CD8-positive, alpha-beta memory T cell (primary cell): ENCODE measurements at places on chromosomes 3 and 15. TPM values are rescaled to one million over a fixed set of nuclear protein-coding genes. Genes with fewer than 3 reads are reported as not detected.
A peak's percentile ranks its signal among the peaks of the same experiment; 100 is the strongest.

GRCh38 chr3:134708671-134709070 lies 57.8 kb upstream of the KY start:
- no peaks in the 10 kb centered on the region for H3K4me1 ChIP-seq
- H3K27me3 ChIP-seq: no peaks in the 10 kb centered on the region
- H3K27ac ChIP-seq: no peak overlapping the region
- no peak overlapping the region for H3K4me3 ChIP-seq
- no peak for DNase-seq

GRCh38 chr15:65258375-65259262 lies 28.1 kb downstream of the PARP16 start:
- no peak overlapping the region for H3K4me3 ChIP-seq
- H3K4me1 ChIP-seq: no peaks in the 10 kb centered on the region
- H3K36me3 ChIP-seq: peaks cover 35% of the 10 kb centered on the region
- H3K27ac ChIP-seq: no peak overlapping the region
- DNase-seq: no peak

- H3K36me3 ChIP-seq: peaks cover 64% of the 10 kb centered on the region
- H3K4me1 ChIP-seq: no peaks in the 10 kb centered on the region
- no peak overlapping the region for H3K27ac ChIP-seq
- H3K27me3 ChIP-seq: no peaks in the 10 kb centered on the region
These were observed 15.7 kb upstream of the LRCH3 start for GRCh38 chr3:197775317-197775716.

GRCh38 chr15:92097474-92098178 lies 244.1 kb downstream of the SLCO3A1 start:
- DNase-seq: peak; percentile 22
- H3K4me3 ChIP-seq: no peak overlapping the region
- peaks cover 32% of the 10 kb centered on the region for H3K4me1 ChIP-seq
- no peak overlapping the region for H3K27ac ChIP-seq
- no peaks in the 10 kb centered on the region for H3K27me3 ChIP-seq

DNA sequence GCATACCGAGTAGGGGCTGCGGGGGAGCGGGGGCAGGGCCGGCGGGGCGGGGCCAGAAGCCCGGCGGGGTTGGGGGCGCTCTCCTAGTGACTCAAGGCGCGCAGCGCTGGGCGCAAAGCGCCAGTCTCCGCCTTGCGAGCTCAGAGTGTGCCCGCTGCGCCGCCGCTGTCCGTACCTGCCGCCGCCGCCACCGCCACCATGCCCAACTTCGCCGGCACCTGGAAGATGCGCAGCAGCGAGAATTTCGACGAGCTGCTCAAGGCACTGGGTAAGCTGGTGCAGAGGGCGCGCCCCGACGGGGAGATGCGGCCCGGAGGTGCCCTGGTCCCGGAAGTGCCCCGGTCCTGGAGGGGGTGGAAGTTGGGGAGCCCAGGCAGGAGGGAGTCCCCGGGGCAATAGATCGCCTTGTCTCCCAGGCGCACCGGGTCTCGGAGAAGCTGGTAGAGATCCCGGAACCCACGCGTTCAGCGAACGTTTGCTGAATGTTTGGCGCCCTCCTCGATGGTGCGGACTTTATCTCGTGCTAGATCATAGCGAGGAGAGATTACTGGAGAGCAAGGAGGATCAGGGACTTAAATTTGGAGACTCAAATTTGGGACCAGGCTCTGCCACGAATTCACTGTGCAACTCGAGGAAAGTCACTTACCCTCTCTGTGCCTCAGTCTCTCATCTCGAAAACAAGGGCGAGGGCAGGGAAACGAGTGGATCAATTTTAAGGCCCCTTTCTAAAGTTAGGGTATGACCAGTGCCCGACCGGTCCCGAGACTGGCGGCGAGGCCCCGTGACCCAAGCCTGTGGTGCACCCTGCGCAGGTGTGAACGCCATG lies at the start of gene CRABP1:
CRABP1 (plus strand) TSS at position 123 of the 826 bp plus-strand sequence; CDS start at position 199, 76 bp downstream.
- no peaks in the 10 kb centered on the region for H3K4me1 ChIP-seq
- H3K36me3 ChIP-seq: no peaks in the 10 kb centered on the region
- DNase-seq: no peak
- H3K27ac ChIP-seq: no peak within 1 kb of the TSS
- peaks cover 20% of the 10 kb centered on the region for H3K27me3 ChIP-seq
- H3K4me3 ChIP-seq: no peak within 1 kb of the TSS

- H3K27me3 ChIP-seq: no peaks in the 10 kb centered on the region
- no peaks in the 10 kb centered on the region for H3K36me3 ChIP-seq
- H3K27ac ChIP-seq: no peak overlapping the region
- no peak overlapping the region for H3K4me3 ChIP-seq
- H3K4me1 ChIP-seq: no peaks in the 10 kb centered on the region
These were observed 14.1 kb upstream of the RPS17 start for GRCh38 chr15:82554351-82554750.

The FETUB gene
- total RNA-seq: not detected

The PRR23E gene
- total RNA-seq: not detected

The CLEC3B gene
- total RNA-seq: not detected

The ZPLD1 gene
- not detected for total RNA-seq

The HPS3 gene
- 19.6 TPM for total RNA-seq
